ENCODE measurements at places on chromosomes 6 and 20.

DNA sequence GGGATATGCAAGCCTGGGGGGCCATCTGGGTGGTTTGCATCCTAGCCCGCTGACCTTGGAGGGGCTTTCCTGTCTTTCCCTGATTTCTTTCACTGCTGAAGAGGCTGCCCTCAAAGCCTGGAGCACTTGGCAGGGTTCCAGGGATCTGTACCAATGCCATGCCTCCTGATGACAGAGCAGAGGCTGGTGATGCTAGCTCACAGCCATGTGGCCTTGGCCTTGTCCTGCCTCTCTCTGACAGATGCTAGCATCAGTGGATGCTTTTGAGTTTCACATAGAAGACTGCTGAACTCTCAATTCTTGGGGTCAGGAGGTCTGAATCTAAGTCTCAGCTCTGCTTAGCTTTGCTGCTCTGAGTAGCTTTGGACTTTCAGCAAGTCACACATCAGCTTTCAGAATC, 21.9 kb upstream of the RREB1 start:
- H3K27ac ChIP-seq, result no peak overlapping the region
- H3K4me3 ChIP-seq, result no peak overlapping the region
- no peaks in the 10 kb centered on the region for H3K36me3 ChIP-seq
- no peaks in the 10 kb centered on the region for H3K4me1 ChIP-seq
- H3K27me3 ChIP-seq, result no peaks in the 10 kb centered on the region

DNA sequence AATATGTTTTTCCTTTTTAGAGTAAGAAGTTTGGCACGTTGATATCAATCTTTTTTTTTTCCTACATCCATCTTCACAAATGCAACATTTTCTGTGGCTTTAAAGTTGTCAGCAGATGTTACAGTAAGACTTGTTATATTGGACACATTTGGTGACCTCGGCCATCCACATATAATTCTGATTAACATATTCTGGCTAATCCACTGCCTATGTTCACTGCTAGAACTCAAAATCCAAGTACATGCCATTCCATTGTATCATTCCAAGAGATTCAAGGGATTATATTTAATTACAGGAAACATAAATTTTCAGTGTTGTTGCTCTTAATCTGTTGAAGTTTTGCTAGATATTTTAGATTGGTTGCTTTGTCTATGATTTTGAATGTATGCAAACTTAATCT, 367.6 kb downstream of the TENT5A start:
- no peak for DNase-seq
- no peaks in the 10 kb centered on the region for H3K4me1 ChIP-seq
- no peaks in the 10 kb centered on the region for H3K36me3 ChIP-seq
- H3K4me3 ChIP-seq, result no peak overlapping the region
- no peak overlapping the region for H3K27ac ChIP-seq

GRCh38 chr20:35013421-35014411, 58.0 kb downstream of the MYH7B start:
- H3K27ac ChIP-seq, result no peak overlapping the region
- peaks cover 71% of the 10 kb centered on the region for H3K36me3 ChIP-seq
- H3K27me3 ChIP-seq, result no peaks in the 10 kb centered on the region
- no peaks in the 10 kb centered on the region for H3K4me1 ChIP-seq
- no peak overlapping the region for H3K4me3 ChIP-seq

DNA sequence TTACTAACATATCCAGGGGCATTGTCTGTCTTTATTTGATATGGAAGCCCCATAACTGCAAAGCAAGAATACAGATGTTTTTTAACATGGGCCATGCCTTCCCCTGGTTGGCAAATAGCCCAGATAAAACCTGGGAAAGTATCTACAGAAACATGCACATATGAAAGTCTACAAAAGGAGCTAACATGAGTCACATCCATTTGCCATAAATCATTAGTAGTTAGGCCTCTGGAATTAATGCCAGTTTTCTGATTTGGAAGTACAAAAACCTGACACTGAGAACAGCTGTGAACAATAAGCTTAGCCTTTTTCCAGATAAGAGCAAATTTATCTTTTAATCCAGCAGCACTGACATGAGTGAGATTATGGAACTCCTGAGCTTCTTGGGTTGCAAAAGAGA, 418.0 kb upstream of the IMPG1 start:
- DNase-seq, result no peak
- no peak overlapping the region for H3K27ac ChIP-seq
- no peak overlapping the region for H3K4me3 ChIP-seq
- H3K4me1 ChIP-seq, result no peaks in the 10 kb centered on the region
- H3K27me3 ChIP-seq, result no peaks in the 10 kb centered on the region

DNA sequence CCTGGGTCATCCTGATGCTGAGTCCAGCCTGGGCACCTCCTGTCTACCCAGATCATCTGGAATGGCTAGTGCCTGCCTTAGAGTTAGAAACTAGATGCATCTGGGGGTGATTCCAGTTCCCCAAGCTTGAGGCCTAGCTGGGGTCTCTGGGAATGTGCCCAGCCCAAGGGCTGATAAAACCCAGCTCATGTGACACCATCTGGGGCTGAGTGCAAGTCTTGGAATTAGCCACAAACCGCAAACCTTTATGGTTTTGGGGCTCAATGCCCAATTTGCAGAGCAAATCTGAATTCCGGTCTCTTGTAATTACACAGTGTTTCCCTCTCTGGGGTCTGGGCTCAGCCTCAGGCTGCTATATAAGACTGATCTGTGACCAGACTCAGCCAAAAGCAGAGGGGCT, at the start of gene BPIFB4:
Gene BPIFB4, plus strand, starts transcription at position 385 of the 400 bp plus-strand sequence. CDS start 1,884 bp downstream, outside the sequence.
- no peak within 1 kb of the TSS for H3K4me3 ChIP-seq
- no peaks in the 10 kb centered on the region for H3K27me3 ChIP-seq
- H3K27ac ChIP-seq, result no peak within 1 kb of the TSS
- no peaks in the 10 kb centered on the region for H3K36me3 ChIP-seq
- no peak for DNase-seq
- no peaks in the 10 kb centered on the region for H3K4me1 ChIP-seq

GRCh38 chr6:19669206-19669605, 168.0 kb upstream of the ID4 start:
- H3K4me1 ChIP-seq, result peaks cover 9% of the 10 kb centered on the region
- H3K4me3 ChIP-seq, result no peak overlapping the region
- no peaks in the 10 kb centered on the region for H3K27me3 ChIP-seq
- H3K36me3 ChIP-seq, result no peaks in the 10 kb centered on the region

DNA sequence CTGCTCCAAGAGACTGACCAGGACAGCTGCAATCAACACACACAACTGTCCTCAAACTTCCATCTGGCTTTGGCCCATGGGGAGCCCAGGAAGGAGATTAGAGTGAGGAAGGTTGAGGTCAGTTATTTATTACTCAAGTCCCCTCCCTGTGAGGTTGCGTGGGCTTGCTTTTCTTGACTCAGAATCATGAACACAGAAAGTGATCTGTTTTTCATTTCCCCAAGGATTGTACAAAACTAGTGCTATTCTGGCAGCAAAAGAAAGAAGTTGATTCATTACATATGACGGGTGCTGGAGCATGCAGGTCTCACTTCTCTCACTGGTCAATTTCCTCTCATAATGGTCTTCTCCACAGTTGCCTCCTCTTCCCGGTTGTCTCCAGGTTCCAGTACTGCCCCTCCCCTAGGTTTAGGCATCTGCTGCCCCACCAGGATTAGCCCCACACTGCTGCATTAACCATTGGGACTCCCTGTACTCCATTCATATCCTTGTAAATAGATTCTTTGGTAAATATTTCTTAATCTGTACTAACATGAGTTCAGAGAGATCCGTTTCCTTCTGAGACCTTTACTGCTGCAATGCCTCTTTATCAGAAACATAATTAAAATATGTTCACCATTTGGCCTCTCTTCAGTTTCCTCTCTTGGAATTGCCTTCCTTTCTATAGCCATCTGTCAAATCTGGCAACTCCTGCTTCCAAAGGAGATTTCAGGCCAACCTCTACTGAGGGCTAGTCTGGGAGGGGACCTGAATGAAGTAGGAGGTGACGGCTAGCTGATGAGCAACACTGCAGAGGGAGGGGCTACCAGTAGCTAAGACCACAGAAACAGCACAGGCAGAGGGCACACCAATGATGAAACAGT, 888.8 kb downstream of the QKI start:
- no peak overlapping the region for H3K4me3 ChIP-seq
- DNase-seq, result peak; percentile 82
- H3K27me3 ChIP-seq, result no peaks in the 10 kb centered on the region
- no peak overlapping the region for H3K27ac ChIP-seq
- no peaks in the 10 kb centered on the region for H3K36me3 ChIP-seq

DNA sequence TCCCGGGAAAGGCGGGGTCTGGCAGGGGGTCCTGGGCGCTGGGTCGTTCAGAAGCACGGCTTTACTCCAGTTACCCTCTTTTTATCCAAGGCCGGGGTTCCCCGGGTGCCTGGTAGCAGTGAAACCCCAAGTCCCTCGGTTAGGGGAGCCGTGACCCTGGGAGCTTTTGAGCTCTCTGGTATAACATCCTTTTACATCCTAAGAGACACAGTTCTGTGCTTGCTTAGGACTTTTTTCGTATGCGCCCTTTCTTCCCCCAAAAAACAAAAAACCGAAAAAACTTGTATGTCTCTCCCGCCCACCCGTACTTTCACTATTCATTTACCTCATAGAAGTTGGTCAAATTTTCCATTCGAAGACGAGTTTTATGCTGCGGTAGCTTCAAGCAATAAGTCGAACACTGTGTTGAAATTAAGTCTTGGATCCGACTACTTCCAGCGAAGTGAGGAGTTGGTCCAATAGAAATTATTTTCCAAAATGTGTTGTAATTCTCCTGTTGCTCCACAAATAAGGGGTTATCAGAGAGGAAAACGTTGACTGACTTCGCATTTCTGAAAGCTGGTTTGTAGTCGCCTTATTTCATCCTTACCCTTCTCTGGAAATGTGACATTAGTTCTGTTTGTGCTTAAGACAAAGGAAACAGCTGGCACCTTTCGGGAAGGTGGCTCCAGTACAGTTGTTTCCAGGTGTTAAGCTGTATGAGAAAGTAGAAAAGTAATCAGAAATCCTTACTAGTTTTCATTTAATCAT, 816 bp upstream of the MAN1A1 start:
- no peaks in the 10 kb centered on the region for H3K36me3 ChIP-seq
- peak overlapping the region; percentile 97 for H3K27ac ChIP-seq
- no peak for DNase-seq
- peak overlapping the region; percentile 61 for H3K4me3 ChIP-seq
- H3K27me3 ChIP-seq, result no peaks in the 10 kb centered on the region
- H3K4me1 ChIP-seq, result no peaks in the 10 kb centered on the region

- H3K27me3 ChIP-seq, result no peaks in the 10 kb centered on the region
- no peaks in the 10 kb centered on the region for H3K36me3 ChIP-seq
- H3K4me1 ChIP-seq, result no peaks in the 10 kb centered on the region
- H3K27ac ChIP-seq, result no peak overlapping the region
- H3K4me3 ChIP-seq, result no peak overlapping the region
Measured at GRCh38 chr20:22394583-22394982, 189.8 kb downstream of the FOXA2 start.
